Caco-2 (cell line): ENCODE measurements at places on chromosomes 16 and 17. TPM values are rescaled to one million over a fixed set of nuclear protein-coding genes. Genes with fewer than 3 reads are reported as not detected.

- H3K27me3 ChIP-seq = no peaks in the 10 kb centered on the region
- H3K4me1 ChIP-seq = no peaks in the 10 kb centered on the region
- H3K4me3 ChIP-seq = no peak overlapping the region
- H3K27ac ChIP-seq = no peak overlapping the region
Measured at GRCh38 chr16:58306327-58306726, 11.5 kb upstream of the PRSS54 start.

DNA sequence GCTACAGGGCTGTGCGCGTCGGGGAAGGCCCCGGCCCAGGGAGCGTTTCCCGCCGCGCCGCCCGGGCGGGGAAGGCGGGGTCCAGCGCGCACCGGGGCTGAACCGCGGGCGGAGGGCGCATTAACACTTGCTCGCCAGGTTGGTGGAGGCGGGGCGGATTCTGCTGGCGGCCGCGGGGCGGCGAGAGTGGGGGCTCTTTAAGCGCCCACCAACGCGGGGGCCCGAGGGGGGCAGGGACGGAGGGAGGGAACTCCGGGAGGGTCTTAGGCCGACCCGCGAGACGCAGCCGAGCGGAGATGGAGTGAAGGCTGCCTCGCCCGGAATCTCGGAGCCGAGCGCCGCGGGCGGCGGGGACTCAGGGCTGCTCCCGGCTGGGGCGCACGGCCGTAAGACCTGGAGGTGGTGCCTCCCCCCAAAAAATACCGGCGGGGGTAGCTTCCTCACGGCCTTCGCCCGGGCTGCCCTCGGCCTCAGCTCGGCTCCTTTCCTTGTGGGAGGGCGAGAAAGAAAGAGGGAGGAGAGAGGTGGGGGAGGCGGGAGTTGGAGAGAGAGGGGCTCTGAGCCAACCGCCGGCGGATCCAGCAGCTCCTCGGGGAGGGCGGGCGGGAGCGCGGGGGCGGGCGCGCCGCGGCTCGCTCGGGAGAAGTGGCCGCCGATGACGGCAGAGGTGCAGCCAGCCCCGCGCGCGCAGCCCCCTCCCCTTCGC, 415 bp upstream of the FOXF1 start:
- H3K4me1 ChIP-seq = peaks cover 12% of the 10 kb centered on the region
- peak overlapping the region; percentile 50 for H3K4me3 ChIP-seq
- DNase-seq = no peak
- H3K36me3 ChIP-seq = no peaks in the 10 kb centered on the region
- no peak overlapping the region for H3K27ac ChIP-seq

DNA sequence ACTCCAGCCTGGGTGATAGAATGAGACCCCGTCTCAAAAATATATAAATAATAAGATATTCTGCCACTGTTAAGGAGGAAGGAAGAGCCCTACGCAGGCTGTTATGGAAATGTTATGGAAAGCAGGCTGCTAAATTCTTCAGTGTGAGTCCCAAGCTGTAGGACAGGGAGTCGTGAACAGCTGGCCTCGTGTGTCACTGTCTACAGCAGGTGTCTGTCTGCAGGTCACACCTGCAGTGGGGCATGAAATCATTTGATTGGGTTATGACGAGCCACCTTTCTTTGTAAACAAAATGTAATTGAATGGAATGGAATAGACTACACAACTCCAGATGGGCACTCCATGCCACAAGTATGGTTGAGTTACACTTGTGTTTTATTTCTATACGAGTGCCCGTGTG, 15.6 kb upstream of the LITAF start:
- H3K4me1 ChIP-seq = peaks cover 6% of the 10 kb centered on the region
- no peaks in the 10 kb centered on the region for H3K27me3 ChIP-seq
- H3K36me3 ChIP-seq = no peaks in the 10 kb centered on the region
- no peak overlapping the region for H3K27ac ChIP-seq

DNA sequence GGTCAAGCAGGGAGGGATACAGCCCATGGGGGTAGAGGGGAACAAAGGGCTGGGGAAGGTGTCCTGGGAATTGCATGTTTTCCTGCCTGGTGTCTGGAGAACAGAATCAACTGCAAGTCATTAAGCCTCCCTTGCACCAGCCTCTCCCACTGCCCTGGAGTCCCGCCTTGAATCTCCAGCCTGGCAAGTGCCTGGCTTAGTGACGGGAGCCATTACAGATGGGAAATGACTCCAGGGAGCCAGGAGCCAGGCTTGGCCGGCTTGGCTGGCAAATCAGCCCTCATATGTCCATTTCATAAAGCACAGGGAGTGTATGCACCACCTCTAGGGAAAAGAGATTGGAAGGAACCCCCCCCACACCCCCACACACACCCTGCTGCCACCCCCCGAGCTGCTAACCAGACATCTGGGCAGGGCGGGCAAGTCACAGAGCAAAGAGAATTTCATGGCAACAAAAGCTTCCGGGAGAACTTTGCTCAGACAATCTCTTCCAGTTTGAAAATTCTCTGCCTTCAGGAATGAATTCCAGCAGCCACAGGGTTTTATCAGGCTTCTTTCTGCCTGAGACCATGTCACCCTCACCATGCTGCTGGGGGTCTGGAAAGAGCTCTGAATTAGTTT, 127.7 kb downstream of the NTN1 start:
- H3K4me3 ChIP-seq = no peak overlapping the region
- H3K4me1 ChIP-seq = peaks cover 4% of the 10 kb centered on the region; the same call in 1 of the 2 replicates
- H3K27me3 ChIP-seq = no peaks in the 10 kb centered on the region; the same call in none of the 2 replicates
- no peak for DNase-seq
- H3K36me3 ChIP-seq = no peaks in the 10 kb centered on the region

- H3K36me3 ChIP-seq = peaks cover 4% of the 10 kb centered on the region
- H3K4me1 ChIP-seq = no peaks in the 10 kb centered on the region
- H3K4me3 ChIP-seq = no peak overlapping the region
- DNase-seq = no peak
Measured at GRCh38 chr16:88589441-88589840, 19.2 kb downstream of the ZC3H18 start.

DNA sequence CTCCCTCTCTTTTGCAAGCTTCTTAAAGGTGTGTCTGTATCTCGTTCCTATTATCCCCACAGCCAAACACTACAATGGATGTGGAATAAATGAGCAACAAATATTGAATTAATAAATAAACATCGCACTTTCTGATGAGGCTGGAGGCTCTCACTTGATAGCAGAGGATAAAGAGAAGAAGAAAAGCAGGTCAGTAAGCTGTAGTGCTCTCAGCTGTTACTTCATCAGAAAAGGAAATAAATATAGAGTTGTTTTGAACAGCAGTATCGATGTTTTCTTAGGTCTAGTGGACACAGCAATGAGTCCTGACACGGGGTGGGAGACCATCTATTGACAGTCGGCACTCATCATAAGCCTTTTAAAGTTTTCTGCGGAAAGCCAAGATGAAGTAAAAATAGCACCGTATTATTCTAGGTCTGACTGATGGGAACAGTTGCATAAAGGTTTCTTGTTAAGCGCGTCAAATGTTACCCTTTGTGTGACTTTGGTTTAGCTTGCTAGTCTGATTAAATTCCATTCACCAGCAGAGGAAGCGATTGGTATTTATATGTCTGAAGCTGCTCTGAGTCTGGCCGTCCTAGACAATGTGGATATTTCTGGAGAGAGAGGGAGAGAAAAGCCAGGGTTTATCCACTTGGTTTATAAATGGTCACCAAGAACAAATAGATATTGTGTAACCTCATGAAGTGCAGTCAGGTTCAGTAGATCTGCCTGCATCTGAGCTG, 646.1 kb downstream of the CDH11 start:
- H3K27me3 ChIP-seq = no peaks in the 10 kb centered on the region
- no peak for DNase-seq
- peak overlapping the region; percentile 29 for H3K27ac ChIP-seq
- no peaks in the 10 kb centered on the region for H3K36me3 ChIP-seq

DNA sequence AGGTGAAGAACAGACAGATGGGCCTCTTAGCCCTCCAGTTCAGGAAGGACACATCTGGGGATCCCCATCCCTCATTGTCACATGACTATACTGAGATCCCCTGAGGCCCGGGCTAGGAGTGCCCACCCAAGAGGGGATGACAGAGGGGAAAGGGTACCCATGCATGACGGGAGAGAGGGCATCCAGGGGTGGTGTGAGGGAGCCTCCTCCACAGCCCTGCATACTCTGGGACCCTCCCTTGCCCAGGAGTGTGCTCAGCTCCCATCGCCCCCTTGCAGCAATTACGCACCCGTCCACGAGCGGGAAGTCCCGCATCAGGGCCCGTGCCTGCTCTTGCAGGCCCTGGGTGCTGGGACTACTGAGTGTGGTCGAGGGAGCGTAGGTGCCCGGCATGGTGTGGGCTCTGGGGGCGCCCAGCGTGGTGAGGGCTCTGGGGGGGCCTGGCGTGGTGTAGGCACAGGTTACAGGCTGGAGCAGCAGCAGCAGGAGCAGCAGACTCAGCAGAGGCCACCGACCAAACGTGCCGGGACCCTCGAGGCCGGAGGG, 6.5 kb downstream of the DPEP2 start:
- no peaks in the 10 kb centered on the region for H3K27me3 ChIP-seq
- H3K36me3 ChIP-seq = no peaks in the 10 kb centered on the region
- no peak overlapping the region for H3K27ac ChIP-seq
- peaks cover 7% of the 10 kb centered on the region for H3K4me1 ChIP-seq
- DNase-seq = no peak

- H3K4me1 ChIP-seq = peaks cover 26% of the 10 kb centered on the region
- no peaks in the 10 kb centered on the region for H3K27me3 ChIP-seq
- no peaks in the 10 kb centered on the region; the same call in 1 of the 2 replicates for H3K36me3 ChIP-seq
- no peak overlapping the region for H3K4me3 ChIP-seq
- no peak for DNase-seq
Measured at GRCh38 chr17:57604771-57605674, 140.1 kb downstream of the CCDC182 start.

DNA sequence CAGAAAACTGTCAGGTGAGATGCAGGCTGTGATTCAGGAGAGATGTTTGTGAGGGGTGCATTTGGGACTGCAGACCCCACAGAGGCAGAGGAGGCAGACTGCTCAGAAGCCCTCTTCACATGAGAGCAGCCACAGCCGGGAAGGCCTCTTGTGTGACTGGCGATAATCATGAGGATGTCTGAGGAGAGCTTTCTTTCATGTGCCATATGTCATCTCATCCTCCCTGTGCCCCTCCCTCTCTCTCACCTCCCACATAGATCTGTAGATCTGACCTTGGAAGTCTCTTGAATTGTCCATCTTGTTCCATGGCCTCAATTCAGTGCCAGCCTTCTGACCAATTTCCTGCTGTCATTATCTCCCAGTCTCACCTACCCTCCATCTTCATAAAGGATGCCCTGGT, 50.5 kb downstream of the EPN2 start:
- no peak for DNase-seq
- H3K27ac ChIP-seq = peak overlapping the region; percentile 90
- H3K4me3 ChIP-seq = no peak overlapping the region

- H3K4me1 ChIP-seq = no peaks in the 10 kb centered on the region
- H3K36me3 ChIP-seq = no peaks in the 10 kb centered on the region
- no peak overlapping the region for H3K4me3 ChIP-seq
- DNase-seq = no peak
Measured at GRCh38 chr17:31736855-31737625, 122.0 kb downstream of the COPRS start.

DNA sequence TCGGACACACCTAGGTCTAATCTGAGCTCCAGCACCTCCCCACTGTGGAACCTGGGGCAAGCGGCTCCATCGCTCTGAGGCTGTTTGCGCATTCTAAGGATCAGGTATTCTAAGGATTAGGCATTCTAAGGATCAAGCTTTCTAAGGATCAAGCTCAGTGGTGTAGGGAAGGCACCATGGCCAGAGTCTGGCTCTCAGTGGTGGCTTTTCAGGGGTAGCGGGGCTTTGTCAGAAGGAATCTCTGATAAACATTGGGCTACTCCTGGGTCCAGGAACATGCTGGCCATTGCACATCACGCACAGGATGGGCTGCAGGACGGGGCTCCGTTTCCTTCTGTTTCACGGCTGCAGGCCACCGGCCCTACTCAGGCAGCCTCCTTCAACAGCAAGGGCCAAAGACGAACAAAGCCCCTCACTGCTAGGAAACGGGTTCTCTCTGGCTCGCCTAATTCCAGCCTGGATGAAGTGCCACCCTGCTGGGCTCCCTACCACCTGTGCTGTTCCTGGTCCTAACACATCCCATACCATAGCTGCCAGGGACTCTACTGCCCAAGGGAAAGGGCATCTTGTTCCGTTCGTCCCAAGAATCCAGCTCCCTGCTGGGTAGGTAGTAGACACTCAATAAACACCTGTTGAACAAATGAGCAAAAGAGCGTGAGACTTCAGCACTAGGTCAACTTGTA, 5.5 kb downstream of the C1QTNF1 start:
- peak; percentile 11 for DNase-seq
- no peak overlapping the region for H3K4me3 ChIP-seq
- no peak overlapping the region for H3K27ac ChIP-seq
- H3K36me3 ChIP-seq = no peaks in the 10 kb centered on the region
- H3K4me1 ChIP-seq = peaks cover 41% of the 10 kb centered on the region

- peaks cover 15% of the 10 kb centered on the region for H3K4me1 ChIP-seq
- no peak overlapping the region for H3K27ac ChIP-seq
- no peaks in the 10 kb centered on the region for H3K27me3 ChIP-seq
- H3K36me3 ChIP-seq = peaks cover 2% of the 10 kb centered on the region; the same call in 1 of the 2 replicates
- DNase-seq = no peak
Measured at GRCh38 chr17:28937044-28937729, 14.1 kb downstream of the PHF12 start.

- H3K4me3 ChIP-seq = no peak overlapping the region
- no peaks in the 10 kb centered on the region for H3K4me1 ChIP-seq
Measured at GRCh38 chr17:14605267-14605599, 304.4 kb downstream of the HS3ST3B1 start.

DNA sequence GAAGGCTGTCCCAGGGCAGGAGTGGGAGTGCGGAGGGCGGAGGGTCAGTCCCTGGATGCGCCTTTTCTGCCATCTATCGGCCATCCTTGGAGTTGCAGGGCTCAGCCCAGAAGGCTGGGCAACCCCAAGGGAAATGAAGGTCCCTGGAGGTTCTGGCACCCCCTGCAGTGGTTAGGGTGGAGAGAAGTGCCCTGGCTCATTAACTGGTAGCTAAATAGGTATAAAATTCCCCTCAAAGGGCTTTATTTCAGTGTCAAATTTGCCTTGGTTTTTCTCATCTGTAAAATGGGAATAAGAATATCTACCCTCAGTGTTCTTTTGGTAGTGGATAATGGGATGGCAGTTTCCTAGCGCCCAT, 22.4 kb downstream of the C17orf75 start:
- H3K4me3 ChIP-seq = no peak overlapping the region
- no peak overlapping the region for H3K27ac ChIP-seq
- no peaks in the 10 kb centered on the region for H3K27me3 ChIP-seq
- no peaks in the 10 kb centered on the region for H3K36me3 ChIP-seq

The FZD2 gene
- total RNA-seq = 36.4 and 39.5 TPM in 2 replicates

The KRT16 gene
- not detected in 2 replicates for total RNA-seq

The EIF5A gene
- 345 and 388 TPM in 2 replicates for total RNA-seq

The KRT32 gene
- total RNA-seq = not detected in 2 replicates
